ENCODE measurements at places on chromosomes 5 and 9.

- no peak for DNase-seq
Measured at GRCh38 chr5:138890644-138891043, 15.5 kb upstream of the LRRTM2 start.

DNA sequence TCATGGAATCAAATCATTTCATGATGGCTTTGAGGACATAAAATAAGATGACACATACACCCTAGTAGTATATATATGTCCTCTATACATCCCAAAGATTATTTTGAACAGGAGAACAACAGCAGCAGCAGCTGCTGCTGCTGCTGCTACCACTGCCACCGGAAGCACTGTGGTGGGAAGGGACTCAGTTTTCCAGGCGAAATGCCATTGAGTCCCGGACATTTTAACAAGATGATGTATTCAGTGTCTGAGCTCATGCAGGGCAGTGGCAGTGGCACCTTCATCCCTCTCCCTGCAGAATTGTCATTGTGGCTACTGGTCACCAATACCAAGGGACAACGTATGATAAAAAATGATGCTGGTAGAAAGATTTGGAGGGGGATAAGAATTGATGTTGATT, 151.3 kb downstream of the CHSY3 start:
- no peak for DNase-seq

DNA sequence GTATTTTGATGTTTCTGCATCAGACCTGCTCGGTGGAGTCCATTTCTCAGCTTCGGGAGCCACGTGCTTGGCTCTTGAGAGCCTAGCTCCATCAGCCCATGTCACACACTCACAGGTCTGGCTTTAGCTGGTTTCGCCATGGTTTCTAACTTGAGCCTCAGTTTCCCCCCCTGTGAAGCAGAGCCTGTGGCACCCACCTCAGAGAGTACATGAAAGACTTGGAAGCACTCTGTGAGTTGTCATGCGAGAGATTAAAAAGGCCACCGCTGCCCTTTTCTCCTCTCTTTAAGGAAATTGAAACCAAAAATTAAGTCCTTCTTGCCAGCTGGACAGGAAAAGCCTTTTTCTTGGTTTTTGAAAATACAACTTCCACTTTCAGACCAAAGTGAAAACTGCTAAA, 8.8 kb downstream of the TENT4A start:
- no peak for DNase-seq

DNA sequence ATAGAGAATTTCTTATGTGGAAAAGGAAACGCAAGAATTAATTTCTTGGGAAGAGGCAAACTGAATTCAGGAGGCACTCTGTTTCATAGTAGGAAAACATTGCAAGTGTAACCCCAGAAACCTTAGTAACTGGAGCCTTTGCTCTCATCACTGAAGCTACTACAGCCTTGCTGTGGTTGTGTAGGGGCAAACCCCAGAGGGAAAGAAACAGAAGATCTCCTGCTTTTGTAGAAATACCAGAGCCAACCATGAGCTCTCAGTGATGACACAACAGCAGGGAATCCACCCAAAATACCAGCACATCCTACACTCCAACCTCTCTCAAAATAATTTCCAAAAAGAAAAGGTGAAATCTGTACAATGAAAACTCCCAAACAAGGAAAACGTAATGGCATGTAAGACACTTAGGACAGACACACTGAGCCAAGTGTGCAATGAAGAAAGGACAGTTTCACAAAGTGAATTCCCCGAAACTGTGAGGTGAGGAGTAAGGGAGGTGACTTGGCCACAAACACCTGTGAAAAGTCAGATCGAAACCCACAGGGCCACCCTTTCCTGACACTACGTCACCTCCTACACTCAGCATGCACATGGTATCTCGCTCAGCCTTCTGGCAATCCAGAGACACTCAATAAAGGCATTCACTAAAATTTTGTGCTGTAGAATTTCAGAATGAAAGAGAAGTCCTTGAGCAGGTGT, 8.5 kb upstream of the ACSL6 start:
- DNase-seq, result no peak

- no peak for DNase-seq
Measured at GRCh38 chr9:130932255-130933079, 6.6 kb downstream of the FIBCD1 start.

DNA sequence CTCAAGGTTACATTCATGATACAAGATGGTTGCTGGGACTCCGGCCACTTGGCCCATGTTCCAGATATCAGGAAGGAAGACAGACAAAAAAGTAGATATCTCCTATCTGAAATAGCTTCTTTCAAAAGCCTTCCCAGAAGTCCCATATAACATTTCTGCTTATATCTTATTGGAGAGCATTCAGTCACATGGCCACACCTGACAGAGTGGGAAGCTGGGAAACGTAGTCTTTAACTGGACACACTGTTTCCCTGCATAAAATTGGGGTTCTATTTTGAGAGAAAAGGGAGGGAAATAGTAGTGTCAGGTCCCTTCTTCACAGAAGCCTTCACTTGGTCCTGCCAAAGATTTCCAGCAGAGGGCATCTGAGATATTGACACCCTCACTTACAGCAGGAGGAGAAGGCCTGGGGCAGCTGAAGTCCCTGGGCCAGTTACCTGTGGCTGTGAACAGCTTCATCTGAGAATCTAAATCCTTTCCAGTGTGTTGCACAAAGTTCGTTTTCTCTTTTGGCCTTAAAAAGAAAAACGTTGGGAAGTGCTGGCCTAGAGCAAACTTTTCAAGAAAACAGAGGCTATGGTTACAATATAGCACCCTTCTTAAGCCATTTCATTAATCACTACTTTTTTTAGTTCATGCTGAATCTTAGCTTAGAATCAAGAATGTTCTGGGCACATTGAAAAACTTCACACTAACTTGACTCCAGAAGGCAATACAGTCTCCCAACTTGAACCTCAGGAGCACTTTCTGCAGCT, 33.5 kb downstream of the SPEF2 start:
- peak; percentile 44 for DNase-seq

GRCh38 chr5:179819296-179820126, 1.2 kb upstream of the SQSTM1 start:
- peak; percentile 77 for DNase-seq

- DNase-seq, result no peak
Measured at GRCh38 chr9:90459321-90459720, 183.3 kb downstream of the DIRAS2 start.

DNA sequence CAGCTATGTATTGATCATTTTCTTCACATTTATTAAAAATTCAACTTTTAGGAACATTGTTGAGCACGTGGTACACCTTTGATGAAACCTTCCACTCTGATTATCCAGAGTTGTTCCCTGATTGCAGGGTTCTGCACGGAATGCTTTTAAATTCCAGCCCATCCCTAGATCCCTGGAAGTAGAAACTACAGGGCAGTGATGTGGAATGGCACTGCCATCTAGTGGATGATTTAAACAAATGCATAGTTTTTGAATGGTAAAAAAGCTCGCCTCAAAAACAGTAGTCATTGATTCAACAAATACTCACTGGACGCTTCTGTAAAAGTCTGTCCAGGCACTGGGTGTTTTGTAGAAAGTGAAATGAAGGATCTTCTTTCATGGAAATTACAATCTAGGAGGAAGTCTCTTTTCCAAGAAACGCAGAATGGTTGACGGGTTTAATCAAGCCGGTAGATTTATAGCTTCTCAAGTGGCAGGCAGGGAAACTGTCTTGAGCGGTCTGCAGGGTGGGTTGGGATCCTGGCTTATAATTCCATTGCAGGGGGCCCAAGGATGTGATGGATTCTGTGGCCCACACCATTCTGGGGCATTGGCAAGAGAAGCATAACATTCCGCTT, 118.4 kb downstream of the ARHGAP26 start:
- no peak for DNase-seq

- no peak for DNase-seq
Measured at GRCh38 chr5:98624145-98624880, 149.2 kb upstream of the RGMB start.

GRCh38 chr9:136354592-136355085, 8.9 kb downstream of the DNLZ start:
- no peak for DNase-seq

GRCh38 chr9:5502553-5502952, 7.8 kb upstream of the PDCD1LG2 start:
- DNase-seq, result no peak
